NCI-H2029 treated with DMSO at 0.1 percent for 48 hours (cell line): ENCODE measurements at places on chromosomes 1 and 21.

DNA sequence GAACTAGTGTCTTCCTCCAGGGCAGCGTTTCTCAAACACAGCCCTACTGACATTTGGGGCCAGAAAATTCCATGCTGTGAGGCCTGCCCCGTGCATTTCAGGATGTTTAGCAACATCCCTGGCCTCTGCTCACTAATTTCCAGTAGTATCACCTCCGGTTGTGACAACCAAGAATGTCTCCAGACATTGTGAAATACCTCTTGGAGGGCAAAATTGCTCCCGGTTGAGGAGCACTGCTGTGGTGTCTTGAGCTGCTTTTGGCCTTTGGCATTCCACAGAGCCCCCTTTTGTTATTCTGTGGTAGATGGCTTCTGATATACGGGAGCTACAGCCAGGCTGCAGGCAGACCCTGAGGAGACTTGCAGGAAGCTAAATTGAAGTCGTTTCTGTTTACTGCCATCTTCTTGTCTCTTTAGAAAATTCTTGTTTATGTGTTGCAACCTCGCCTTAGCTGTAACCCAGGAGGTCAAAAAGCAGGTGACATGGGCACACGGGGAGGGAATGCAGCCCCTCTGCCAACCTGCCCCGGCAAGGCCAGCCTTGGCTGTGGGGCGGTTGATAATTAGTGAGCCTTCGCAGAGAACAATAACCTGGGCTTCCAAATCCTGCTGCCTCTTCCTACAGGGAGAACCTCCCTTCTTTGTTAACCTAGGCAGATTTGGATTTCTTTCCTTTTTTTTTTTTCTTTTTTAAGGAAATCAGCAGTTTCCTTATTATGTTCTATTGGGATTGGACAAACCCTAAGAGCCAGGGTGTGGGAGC lies 74.7 kb upstream of the AKT3 start:
- DNase-seq, result no peak

DNA sequence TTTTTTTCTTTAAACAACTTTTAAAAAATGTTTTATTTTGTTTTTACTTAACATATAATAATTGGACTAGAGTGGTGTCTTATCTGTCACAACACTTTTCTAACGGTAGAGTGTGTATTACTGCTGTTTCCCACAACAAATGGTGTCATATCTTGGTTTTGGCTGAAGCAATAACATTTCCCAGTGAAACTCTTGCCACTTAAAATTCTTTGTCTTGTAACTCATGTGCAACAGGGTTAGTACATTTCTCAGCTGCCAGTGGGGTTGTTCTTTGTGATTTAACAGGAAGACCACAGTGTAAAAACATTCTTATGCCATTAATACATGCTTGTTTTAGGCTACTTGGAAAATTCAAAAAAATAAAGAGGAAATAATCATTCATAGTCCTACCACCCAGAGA lies 43.5 kb downstream of the ALPL start:
- DNase-seq, result no peak

GRCh38 chr1:226632922-226633351 lies 84.4 kb downstream of the STUM start:
- DNase-seq, result no peak

DNA sequence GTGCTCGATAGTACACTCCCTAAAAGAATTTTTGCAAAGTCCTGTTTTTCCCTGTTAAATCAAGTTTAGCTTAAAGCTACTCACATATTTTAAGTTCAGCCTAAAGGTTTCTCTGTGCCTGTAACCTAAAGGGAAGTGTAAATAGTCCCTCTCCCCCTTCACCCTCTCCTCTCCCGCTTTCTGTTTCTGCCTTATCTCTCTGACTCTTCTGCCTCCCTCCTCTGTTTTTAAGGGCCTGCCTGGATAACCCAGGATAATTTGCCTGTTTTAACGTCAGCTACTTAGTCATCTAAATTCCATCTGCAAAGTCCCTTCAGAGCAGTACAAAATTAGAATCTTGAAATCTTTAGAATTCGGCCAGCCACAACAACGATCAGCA lies 92.6 kb downstream of the NID1 start:
- no peak for DNase-seq

DNA sequence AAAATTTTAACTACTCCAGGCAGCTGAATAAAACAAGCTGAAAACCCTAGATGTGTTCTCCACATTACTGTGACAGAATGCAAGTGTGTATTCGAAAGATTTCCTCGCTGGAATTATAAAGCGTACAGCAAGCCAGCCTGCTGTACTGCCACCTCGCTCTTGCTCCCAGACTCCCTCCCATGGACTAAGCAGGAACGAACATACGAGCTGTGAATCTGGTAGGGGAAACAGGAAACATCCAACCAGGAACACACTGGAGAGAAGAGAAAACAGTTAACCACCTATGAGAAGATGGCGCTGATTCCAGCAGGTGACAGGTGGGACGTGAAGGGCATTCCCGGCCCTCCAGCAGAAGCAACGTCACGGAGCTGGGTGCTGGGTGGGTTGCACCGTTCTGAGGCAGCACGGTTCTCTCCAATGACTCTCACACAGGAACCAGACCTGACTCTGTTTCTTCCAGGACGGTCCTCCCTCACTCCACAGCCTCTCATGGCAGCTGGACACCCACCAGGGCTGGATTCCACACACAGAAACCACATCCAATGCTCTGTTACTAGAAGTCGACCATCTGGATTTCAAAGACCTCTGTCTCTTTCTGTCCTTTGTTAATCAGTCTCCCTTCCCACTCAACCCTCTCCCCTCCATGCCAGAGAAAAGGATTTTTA lies 219.2 kb downstream of the RERE start:
- DNase-seq, result peak; percentile 79

GRCh38 chr1:45894921-45895320 lies 91.5 kb downstream of the MAST2 start:
- no peak for DNase-seq

DNA sequence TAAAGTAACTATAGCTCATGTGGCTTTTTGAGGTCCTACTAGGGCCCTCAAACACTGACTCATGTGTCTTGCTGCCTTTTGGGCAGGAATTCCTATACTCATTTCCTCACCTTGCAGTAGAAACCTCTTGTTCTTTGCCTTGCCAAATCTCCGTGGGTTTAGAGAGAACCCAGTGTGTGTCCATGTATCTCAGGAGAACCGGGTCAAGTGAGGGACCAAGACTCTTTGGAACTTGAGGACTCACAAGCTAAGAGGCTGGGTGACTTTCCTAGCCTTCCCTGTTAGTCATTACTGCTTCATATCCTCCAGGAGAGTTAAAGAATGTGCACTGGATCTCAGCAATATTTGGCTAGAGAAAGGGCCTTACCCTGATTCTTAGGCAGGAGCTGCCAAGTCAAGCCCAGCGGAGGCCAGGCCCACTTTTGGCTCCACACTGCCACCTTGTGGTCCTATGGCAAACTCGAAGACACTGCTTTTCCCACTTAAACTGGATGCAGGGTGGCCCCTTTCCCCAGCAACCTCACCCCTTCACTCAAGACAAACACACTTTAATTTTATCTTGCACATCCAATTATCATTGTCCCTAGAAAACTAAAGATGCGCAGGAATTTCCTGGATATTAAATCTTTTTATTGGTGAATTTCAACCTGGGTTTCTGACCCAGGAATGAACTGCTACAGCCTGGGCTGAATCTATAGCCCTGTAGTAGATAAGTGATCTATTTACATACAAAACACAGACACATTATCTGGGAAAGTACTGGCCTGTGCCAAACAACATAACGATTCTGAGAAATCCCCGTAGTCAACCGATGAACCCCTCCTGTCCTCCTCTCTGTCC lies 10.6 kb downstream of the AVPR1B start:
- DNase-seq, result peak; percentile 23

- DNase-seq, result no peak
These were observed 70.8 kb downstream of the SYT2 start for GRCh38 chr1:202639500-202639899.

GRCh38 chr1:32272557-32273390 lies 19.1 kb upstream of the HDAC1 start:
- no peak for DNase-seq

DNA sequence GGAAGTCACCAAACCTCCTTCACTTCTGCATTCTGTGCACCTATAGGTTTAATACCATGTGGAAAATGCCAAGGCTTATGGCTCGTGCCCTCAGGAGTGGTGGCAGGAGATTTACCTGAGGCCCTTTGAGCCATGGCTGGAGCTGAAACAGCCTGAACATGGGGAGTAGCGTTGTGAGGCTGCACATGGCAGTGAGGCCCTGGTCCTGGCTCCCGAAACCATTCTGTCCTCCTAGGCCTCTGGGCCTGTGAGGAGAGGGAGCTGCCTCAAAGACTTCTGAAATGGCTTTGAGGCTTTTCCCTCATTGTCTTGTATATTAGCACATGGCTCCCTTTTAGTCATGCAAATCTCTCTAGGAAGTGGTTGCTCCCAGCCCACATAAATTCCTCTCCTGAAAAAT lies 20.6 kb downstream of the PTGFR start:
- no peak for DNase-seq

DNA sequence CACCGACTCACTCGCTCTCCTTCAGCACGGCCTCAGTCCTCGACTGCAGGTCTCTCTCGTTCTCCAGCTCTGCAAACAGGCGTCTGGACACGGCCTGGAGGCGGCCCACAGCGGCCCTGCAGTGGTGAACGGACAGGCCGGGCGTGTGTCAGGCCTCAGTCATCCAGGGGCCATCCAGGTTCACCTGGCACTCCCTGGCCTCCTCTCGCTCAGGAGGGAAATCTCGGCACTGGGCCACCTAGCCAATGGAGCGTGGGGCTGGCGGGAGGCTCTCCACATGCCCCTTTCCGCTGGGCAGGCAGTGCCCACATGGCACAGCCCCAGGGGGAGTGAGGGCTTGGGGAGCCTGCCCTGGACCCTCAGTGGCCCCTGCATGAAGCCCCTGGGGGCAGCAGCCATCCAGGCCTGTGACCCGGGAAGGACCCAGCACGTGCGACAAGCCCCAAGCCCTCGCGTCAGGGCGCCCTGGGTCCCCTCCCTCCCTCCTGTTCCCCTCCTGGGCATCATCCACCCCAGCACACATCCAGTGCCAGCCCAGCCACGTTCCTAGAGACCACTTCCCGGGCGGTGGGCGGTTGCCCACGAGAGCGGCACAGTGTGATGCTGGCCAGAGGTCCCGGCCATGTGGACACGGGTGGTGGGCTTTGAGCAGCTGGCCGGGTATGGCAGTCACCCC lies 18.1 kb downstream of the CFAP74 start:
- DNase-seq, result no peak

- DNase-seq, result peak; percentile 97
These were observed 68.5 kb downstream of the NIBAN1 start for GRCh38 chr1:184905601-184906322.

DNA sequence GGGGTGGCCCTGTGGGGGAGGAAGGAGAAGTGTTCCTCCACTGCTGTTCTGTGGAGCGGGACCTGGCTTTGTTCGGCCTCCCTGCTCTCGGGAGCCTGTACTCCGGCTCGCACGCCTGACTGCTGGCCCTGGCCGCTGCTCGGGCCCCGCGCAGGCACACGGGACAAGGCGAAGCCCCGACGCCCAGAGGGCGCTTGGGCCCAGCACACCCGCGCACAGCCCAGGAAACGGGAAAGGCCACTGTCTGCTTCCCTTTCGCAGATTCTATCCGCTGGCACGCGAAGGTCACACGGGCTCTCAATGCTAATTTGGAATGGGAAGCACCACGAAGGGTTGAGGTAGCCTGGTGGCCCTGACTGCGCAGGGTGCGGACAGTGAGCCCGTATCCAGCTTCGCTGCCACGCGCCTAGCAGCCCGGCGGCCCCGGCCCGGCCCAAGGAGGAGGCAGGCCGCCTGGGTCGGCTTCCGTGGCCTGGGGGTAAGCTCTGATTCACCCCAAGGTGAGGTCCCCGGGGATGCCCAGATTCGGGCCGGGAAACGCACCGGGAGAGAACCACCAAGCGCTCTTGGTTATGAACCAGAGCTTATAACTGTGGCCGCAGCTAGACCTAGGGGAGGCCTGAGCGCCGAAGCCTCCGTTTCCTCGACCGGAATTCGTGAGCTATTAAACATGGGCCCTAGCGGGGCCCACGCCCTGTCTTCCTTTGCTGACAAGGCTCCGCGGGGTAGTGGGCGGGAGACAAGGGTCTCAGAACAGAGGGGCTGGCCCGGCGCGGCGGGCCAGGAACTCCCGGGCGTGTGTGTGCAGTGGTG lies 19.7 kb upstream of the TBX15 start:
- no peak for DNase-seq

- no peak for DNase-seq
These were observed at the start of gene SPRTN for GRCh38 chr1:231338270-231339128. TSS of gene SPRTN (plus strand) at chr1:231338293. CDS start at chr1:231338384, 91 bp downstream.

DNA sequence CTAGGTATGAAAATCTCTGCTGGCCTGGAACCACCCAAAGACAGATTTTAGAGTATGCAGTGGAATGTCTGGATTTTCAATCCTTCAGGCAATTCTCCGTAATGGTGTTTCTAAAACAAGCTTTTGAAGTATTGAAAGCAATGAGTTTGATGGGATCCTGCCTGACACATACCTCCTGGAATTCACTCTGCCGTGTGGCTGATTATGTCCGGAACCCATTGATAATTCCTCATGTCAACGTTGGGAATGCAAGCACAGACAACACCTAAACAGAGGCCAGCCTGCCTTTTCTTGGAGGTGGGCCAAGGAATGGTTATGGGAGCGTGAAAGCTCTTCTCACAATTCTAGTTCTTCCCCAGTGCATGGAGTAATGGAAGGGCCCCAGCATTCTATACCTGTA lies 168.9 kb upstream of the HMCN1 start:
- no peak for DNase-seq

- no peak for DNase-seq
These were observed 16.9 kb upstream of the GLIS1 start for GRCh38 chr1:53755874-53756273.
